ENCODE measurements at places on chromosomes 6 and 20.
A peak's percentile ranks its signal among the peaks of the same experiment; 100 is the strongest.

- DNase-seq: no peak
Measured at GRCh38 chr6:130366107-130367005, 539 bp downstream of the TMEM200A start.

GRCh38 chr6:56541030-56541600 is 101.6 kb downstream of the DST start:
- DNase-seq: peak; percentile 54

- DNase-seq: no peak
Measured at GRCh38 chr6:105797983-105798453, 288.1 kb upstream of the PRDM1 start.

GRCh38 chr6:154500769-154501577 is 9.5 kb downstream of the CNKSR3 start:
- DNase-seq: peak; percentile 23

GRCh38 chr6:93584300-93584699 is 164.9 kb upstream of the EPHA7 start:
- DNase-seq: no peak

GRCh38 chr6:52233975-52234823 is 10.1 kb downstream of the IL17F start:
- peak; percentile 38 for DNase-seq

- DNase-seq: no peak
Measured at GRCh38 chr6:81894306-81894705, 141.8 kb upstream of the TENT5A start.

DNA sequence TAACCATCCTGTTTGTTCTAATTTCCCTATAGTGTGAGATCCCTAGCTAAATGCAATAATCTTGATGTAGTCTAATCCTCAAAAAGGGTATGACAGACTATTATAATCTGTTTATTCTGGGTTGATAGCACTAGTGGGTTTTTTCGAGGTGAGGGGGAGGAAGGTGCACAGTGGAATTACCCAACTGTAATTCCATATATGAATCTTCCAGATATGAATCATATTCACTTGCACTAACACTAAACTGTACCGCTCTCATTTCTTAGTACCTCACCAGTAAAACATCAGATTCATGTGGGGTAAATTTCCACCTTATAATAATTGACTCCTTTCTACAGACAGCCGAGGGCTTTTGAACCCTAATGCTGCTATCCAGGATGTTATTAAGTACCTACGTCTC is 16.5 kb downstream of the NCOA7 start:
- DNase-seq: no peak

- DNase-seq: no peak
Measured at GRCh38 chr6:85416049-85416448, 33.8 kb upstream of the NT5E start.

GRCh38 chr6:44809258-44809657 is 421.8 kb downstream of the CDC5L start:
- DNase-seq: no peak

DNA sequence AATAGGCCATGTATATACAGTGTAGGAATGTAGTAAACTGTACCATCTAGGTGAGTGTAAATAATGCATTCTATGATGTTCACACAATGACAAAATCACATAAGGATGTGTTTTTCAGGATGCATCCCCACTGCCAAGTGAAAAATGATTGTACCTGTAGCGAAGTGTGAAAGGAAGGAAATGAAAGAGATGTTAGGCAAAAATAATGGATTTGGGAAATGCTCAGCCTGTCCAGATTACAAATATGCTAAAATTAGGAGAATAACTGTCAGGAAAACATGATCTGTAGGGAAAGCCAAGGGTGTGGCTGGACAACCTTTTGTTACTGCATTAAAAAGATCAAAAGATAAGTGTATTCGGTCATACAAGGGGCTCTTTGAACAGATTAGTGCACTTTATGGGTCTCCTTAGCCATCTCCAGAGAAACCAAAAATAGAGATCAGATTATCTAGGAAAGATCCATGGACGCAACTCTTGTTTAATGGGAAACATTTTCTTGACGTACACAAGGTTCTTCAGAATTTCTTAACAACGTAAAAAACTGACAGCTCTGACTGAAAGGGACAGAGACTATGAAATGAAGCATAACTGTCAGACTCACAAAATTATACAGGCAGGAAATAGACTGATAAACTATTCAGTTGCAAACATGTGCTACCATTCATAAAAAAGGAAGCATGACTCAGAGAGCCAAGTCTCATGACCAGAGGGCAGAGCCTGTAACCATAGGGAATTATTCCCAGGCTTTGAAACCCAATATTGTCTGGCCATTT is 253.6 kb upstream of the RAB32 start:
- no peak for DNase-seq

- no peak for DNase-seq
Measured at GRCh38 chr6:15442467-15442866, 196.6 kb downstream of the JARID2 start.

DNA sequence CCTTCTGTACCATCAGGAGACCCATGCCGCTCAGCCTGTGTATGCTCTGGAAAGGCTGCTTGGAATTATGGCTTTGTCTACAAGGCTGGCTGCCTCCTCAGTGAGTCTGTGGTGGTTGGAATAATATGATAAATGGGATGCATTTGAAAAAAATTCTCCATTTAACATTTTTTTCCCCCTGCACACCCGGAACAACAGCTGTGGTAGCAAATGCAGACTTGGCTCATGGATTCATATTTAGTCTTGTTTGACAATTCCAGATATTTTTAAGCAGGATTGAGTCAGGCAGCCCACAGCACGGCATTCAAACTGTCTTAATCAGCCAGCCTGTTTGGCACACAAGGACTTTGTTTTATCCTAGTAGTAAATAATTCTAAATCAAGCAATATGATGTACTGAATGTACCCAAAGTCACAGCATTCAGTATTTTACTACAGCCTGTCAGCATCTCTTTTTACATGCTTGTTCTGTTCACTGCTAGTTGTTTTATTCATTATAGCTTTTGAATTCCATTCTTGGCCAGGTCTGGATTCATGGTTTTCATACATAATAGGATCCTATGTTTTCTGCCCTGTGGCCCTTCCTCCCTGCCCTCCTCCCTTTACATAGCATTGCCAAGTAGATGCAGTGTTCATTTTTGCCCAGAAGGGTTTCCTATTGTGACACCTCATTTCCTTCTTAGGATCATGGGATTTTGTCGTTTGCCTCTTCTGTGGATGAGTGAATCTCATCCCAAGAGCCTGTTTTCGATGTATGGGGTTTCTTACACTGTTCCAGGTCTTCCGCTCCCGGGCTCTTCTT is 68.1 kb downstream of the LRRC1 start:
- no peak for DNase-seq

DNA sequence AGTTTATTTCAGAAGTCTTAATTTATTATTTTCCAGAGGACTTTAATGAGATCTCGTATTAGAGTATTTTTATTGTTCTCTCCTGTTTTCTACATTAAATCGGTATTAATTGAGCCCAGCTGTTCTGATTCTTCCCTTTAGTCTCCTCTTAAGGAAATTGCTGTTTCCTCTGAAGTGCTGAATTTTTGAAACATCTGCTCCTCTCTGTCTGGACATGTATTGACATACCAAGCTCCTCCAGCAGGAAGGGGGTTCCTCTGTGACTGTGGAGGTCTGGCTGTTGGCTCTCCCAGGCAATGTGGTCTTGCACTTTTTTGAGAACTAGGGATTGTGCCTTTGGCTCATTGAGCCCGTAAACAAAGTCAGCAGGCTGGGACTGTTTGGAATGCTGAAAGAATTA is 74.9 kb downstream of the MAP3K4 start:
- DNase-seq: no peak

DNA sequence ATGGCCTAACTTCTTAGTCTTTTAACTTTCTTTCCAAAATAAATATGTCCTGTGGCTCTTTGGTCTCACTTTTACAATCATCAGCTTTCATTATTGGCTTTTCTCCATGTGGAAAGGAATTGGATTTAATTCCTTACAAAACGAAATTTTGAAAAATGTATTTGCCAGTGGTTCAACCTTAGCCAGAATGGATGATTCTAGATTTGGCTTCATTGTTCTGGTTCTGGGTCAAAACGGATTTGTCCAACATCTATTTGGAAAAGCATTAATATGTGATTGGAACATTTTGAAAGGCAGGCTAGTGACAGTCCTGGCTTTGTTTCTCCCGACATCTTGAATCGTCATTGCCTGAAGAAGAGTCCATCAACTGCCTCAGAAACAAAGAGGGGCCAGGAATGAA is 59.2 kb downstream of the TENT5A start:
- no peak for DNase-seq

DNA sequence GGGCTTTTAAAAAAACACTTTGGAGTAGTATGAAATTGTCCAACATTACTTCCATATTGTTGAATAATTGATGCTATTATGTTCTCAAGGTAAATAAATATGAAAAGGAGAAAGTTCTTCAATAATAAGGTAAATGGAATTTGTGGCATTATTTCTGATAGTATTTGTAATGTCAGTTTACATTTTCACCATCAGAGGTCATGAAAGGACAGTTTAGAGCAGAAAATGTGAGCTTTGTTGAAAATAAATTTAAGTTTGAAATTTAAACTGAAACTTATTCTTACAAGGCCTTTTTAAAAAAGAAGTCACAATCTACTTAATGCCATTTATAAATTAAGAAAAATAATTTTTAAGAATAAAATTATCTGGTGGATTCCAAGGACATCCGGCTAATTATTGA is 15.8 kb upstream of the CEP162 start:
- DNase-seq: no peak

GRCh38 chr20:45436732-45437485 is 21.0 kb downstream of the PIGT start:
- DNase-seq: peak; percentile 83

- DNase-seq: peak; percentile 60
Measured at GRCh38 chr6:73519926-73520687, 725 bp downstream of the EEF1A1 start.

DNA sequence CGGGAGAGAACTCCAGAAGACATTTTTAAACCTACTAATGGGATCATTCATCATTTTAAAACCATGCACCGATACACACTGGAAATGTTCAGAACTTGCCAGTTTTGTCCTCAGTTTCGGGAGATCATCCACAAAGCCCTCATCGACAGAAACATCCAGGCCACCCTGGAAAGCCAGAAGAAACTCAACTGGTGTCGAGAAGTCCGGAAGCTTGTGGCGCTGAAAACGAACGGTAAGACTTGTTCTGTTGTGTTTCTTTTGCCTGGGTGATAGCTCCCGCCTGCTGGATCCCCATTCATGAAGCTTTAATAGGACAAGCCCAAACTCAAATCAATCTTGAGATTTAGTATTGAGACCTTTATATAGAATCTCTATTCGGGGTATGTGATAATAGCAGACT is 4.2 kb downstream of the TNFAIP3 start:
- DNase-seq: no peak

- DNase-seq: no peak
Measured at GRCh38 chr6:132348231-132348630, 53.0 kb downstream of the MOXD1 start.

GRCh38 chr6:19472850-19473249 is 364.3 kb upstream of the ID4 start:
- peak; percentile 13 for DNase-seq

DNA sequence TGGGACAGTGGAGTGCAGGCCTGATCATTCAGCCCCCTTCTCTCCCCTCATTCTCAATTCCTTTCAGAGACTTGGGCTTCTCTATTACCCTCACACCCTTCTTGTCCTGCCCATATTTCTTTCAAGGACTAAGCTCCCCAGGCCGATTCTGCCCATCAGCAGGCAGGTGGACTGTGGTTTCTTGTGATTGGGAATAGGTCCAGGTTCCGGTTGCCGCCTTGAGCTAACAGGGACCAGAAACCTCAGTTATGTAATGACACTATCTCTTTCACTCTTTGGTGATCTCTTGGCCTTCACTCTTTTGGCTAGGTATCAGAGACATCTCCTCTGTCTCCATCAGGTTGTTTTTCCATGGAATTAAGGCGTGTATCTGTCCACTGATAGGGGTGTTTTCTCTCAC is 6.5 kb downstream of the MUCL3 start:
- DNase-seq: no peak

DNA sequence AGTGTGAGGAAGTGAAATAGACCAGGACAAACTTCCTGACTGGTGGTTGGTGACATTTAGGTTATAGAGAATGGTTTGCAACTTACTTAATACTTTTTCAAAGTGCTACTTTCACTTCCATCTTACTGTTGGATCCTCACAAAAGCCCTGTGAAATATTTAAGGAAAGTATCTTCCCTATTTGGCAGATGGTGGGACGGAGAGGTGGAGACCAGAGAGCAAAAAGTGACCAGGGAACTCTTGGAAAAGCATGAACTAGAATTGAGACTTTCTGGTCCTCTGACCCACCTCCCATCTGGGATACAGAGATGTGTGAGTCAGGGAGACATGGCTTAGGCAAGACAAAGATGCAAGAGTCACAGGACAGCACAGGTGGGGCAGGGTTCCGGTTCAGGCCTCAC is 3.0 kb downstream of the TRIM10 start:
- DNase-seq: no peak

GRCh38 chr6:86832686-86833085 is 104.6 kb upstream of the HTR1E start:
- no peak for DNase-seq

GRCh38 chr6:42735976-42736375 is 9.9 kb downstream of the TBCC start:
- DNase-seq: no peak

- DNase-seq: no peak
Measured at GRCh38 chr6:50096296-50096695, 46.6 kb upstream of the DEFB112 start.

DNA sequence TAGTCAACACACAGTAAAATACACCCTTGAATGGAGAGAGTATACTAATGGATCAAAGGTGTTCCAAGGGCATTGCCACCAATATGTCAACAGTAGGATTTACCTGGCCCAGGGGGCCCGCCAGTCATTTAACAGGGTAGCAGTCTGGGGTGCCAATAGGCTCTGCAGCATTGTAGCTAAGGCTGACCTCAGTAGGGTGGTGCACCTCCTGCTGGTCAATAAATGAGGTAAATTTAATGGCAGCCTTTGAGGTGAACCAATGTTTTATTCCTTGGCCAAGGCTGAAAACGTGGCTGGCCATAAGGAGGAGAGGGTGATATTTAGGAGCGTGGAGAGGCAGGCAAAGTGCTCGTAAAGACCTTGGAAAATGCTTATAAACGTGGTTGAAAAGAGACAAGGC is 147.2 kb downstream of the RPS12 start:
- no peak for DNase-seq

- no peak for DNase-seq
Measured at GRCh38 chr20:44590980-44591778, 8.8 kb downstream of the PKIG start.

GRCh38 chr6:18845896-18846295 is 458.7 kb downstream of the RNF144B start:
- DNase-seq: no peak

GRCh38 chr6:167255918-167256553 is 35.1 kb upstream of the UNC93A start:
- no peak for DNase-seq

DNA sequence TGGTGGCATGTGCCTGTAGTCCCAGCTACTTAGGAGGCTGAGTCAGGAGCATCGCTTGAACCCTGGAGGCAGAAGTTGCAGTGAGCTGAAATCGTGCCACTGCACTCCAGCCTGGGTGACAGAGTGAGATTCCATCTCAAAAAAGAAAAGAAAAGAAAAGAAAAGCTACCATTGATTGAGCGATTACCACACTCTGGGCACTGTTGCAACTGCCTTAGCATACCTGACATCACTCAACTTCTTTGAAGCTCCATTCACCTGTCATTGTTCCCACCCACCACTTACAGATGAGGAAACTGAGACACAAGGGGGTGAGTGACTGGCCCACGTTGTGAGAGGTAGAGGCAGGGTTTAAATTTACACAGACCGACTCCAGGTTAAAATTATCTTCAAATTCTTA is 442.1 kb upstream of the SULF2 start:
- DNase-seq: no peak

GRCh38 chr6:2979819-2980464 is 8.6 kb upstream of the SERPINB6 start:
- DNase-seq: no peak

GRCh38 chr20:53623134-53623453 is 29.5 kb upstream of the ZNF217 start:
- DNase-seq: no peak

All from cerebellar cortex (tissue), 1 donor.